CD8-positive, alpha-beta memory T cell (primary cell): ENCODE measurements at places on chromosomes 1 and 21. TPM values are rescaled to one million over a fixed set of nuclear protein-coding genes. Genes with fewer than 3 reads are reported as not detected.

GBP6 gene
- total RNA-seq, result 0.13 TPM

JAM2 gene
- 1.4 TPM for total RNA-seq

EFHD2 gene
- total RNA-seq, result 67.9 TPM

NBPF20 gene
- 1.9 TPM for total RNA-seq

KCNC4 gene
- total RNA-seq, result 8.4 TPM

SOX13 gene
- total RNA-seq, result 3.1 TPM

RPE65 gene
- not detected for total RNA-seq

DNAJC6 gene
- total RNA-seq, result 5.6 TPM

PEAR1 gene
- total RNA-seq, result not detected

DNA sequence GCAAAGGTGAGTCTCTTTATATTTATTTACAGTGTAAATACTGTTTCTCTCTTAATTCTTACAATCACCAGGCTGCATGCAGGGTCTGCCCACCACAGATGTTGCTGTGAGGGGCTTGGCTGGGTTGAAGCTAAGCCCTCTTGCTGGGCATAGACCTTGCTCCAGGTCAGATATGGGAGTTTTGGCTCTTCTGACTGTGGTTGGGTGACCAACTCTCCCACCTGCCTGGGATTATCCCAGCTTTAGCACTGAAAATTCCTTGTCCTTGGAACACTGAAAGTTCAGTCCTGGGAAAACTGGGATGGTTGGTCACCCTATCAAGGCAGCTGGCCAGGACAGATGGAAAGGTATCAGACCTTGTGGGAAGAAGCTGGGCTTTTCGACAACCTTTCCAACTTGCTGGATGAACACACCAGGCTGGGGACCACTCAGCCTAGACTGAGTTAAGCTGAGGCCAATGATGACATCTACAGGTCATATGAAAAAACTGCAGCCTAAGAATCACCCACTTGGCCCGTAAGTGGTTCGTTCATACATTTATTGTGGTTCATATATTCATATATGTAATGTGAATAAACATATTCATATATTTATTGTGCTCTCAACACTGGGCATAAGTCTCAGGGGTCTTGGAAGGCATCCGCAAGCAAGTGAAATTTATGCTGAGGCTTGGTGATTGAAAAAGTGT lies 26.6 kb upstream of the HPDL start:
- no peak for DNase-seq
- no peak overlapping the region for H3K4me3 ChIP-seq
- H3K27me3 ChIP-seq, result no peaks in the 10 kb centered on the region
- H3K36me3 ChIP-seq, result no peaks in the 10 kb centered on the region

DNA sequence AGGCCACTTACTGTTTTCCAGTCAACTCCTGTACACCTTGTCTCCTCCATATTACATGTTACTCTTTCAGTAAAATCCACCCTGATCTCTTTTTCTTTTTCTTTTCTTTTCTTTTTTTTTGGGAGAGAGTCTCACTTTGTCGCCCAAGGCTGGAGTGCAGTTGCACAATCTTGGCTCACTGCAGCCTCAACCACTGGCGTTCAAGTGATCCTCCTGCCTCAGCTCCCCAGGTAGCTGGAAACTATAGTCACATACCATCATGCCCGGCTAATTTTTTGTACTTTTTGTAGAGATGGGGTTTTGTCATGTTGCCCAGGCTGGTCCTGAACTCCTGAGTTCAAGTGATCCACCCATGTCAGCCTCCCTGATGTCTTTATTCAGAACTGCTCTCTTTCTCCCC lies 57.8 kb downstream of the CYYR1 start:
- H3K4me3 ChIP-seq, result no peak overlapping the region
- DNase-seq, result no peak
- H3K27me3 ChIP-seq, result no peaks in the 10 kb centered on the region
- no peaks in the 10 kb centered on the region for H3K4me1 ChIP-seq
- no peak overlapping the region for H3K27ac ChIP-seq
- H3K36me3 ChIP-seq, result no peaks in the 10 kb centered on the region

DNA sequence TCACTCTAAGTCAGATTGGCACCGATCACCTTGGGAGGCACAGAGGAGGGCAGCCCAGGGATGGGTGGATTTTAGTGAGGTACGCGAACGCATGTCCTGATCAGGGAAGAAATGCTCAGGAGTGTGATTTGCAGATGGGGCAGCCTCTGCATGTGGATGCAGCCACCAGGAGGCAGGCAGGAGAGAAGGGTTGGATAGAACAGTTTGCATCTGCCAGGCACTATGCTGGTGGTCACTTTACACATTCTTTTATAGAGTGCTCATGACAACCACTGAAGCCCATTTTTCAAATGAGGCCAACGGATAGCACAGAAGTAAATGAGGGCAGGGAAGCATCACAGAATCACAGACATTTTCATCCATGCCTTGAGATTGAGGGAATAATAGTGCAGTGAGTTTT lies 5.7 kb downstream of the LAMB3 start:
- DNase-seq, result no peak
- H3K4me1 ChIP-seq, result no peaks in the 10 kb centered on the region
- H3K27me3 ChIP-seq, result no peaks in the 10 kb centered on the region
- H3K36me3 ChIP-seq, result no peaks in the 10 kb centered on the region
- H3K4me3 ChIP-seq, result no peak overlapping the region
- H3K27ac ChIP-seq, result no peak overlapping the region

DNA sequence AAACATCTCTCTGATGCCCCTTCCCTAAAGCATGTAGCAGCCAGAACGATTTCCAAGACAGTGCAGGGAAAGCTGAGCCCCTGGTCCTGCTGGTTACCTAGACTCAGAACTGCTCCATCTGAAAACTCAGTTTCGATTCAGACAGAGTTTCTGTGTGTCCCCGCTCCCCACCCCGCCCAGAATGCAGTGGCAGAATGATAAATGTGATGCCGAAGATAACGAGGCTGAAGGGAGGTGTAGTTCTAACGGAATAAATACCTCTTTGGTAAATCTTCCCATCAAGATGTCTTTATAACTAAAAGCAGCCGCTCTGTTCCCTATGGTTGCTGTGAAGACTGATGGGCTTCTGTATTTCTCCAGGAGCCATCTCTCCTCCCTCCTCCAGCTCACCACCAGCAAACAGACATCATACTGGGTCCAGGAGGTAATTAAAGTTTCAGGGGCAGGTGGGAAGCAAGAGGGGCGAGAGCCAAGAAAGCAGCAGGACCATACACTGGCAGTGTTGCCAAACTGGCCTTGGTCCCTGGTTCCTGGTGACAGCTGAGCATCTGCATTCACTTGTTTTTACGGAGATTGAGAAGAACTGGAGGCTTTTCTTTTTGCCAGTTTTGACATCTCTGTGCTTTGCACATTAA lies 76.9 kb downstream of the DDX20 start:
- H3K36me3 ChIP-seq, result no peaks in the 10 kb centered on the region
- no peak for DNase-seq
- no peak overlapping the region for H3K27ac ChIP-seq
- no peak overlapping the region for H3K4me3 ChIP-seq
- no peaks in the 10 kb centered on the region for H3K4me1 ChIP-seq

GRCh38 chr1:152566681-152567080 lies at the start of gene LCE3E:
Gene LCE3E (minus strand): TSS chr1:152566780. CDS start chr1:152566208, 572 bp downstream.
- H3K36me3 ChIP-seq, result no peaks in the 10 kb centered on the region
- no peak within 1 kb of the TSS for H3K27ac ChIP-seq
- no peak for DNase-seq
- H3K27me3 ChIP-seq, result no peaks in the 10 kb centered on the region

DNA sequence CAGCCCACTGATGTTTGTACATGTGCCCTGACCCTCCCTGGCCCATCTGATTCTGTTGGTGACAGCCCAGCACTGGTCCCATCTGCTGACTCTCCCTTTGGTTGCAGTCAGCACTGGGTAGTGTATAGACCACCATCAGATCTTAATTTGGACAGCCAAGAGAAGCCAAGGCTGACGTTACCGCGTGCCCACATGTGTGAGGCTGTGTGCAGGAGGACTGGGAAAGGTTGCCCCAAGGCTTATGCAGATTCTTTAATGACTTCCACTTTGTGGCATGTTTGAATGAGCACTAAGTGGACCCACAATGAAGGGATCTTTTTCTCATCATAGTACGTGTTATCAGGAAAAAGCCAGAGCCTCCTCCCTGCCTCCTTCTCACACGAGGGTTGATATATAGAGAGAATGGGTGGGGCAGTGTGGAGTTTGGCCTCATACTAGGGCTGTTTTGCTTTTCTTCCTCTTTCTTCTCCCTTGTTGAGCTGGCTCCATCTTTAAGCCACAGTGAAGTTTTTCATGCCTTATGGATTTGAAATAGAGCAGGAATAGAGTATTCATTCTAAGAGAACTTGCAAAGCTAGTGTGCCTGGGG lies 93.5 kb downstream of the NAV1 start:
- no peak for DNase-seq
- no peaks in the 10 kb centered on the region for H3K4me1 ChIP-seq
- no peaks in the 10 kb centered on the region for H3K36me3 ChIP-seq
- H3K27ac ChIP-seq, result no peak overlapping the region
- no peak overlapping the region for H3K4me3 ChIP-seq

DNA sequence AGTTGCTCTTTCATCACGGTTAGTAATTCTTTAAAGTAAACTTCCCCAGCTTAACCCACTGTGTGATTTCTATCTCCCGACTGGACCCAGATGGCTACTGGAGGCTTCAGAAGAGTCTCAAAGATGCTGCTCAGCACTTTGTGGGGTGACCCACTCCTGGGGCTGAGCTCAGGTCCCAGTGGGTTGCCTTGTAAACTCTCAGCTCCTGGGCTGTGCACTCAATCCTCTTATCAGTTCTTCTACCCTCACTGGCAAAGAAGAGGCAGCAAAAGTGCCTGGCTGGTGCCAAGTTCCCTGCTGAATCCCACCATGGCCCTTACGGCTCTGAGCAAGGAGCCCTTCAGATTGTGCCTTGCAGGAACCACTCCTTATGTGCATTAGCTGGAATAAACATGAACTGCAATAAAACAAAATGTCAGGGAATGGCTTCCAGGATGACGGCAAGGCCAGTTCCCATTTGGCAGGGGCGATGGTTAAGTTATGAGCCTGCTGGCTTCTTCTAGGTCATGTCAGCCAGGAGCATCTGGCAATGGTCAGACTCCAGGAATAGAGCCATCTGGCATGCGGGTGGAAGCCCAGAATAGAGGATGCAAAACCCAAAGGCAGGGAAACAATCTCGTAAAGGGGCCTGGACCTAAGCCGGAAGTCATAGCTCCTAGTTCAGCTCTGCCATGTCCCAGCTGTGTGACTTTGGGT lies 6.8 kb downstream of the MYOC start:
- no peak overlapping the region for H3K27ac ChIP-seq
- no peak overlapping the region for H3K4me3 ChIP-seq
- no peaks in the 10 kb centered on the region for H3K27me3 ChIP-seq
- no peaks in the 10 kb centered on the region for H3K36me3 ChIP-seq
- H3K4me1 ChIP-seq, result no peaks in the 10 kb centered on the region

DNA sequence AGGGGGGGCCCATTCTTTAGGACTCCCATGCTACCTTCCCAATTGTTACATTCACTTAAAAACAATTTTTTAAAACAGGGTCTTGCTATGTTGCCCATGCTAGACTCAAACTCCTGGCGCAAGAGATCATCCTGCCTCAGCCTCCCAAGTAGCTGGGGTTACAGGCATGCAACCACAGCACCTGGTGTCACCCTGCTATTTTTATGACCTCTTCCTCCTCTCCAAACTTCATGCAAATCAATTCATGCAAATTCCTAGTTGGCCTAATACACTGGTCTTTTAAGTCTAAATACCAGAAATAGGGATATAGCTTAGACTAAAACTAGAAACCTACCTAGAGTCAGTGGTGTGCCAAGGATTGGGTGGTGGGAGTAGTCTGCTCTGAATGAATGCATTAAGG lies 30.1 kb downstream of the CDKN2C start:
- no peak overlapping the region for H3K27ac ChIP-seq
- no peaks in the 10 kb centered on the region for H3K27me3 ChIP-seq
- H3K4me1 ChIP-seq, result no peaks in the 10 kb centered on the region
- H3K36me3 ChIP-seq, result no peaks in the 10 kb centered on the region
- H3K4me3 ChIP-seq, result no peak overlapping the region

GRCh38 chr1:248699099-248699498 lies 3.5 kb downstream of the OR14I1 start:
- no peaks in the 10 kb centered on the region for H3K27me3 ChIP-seq
- no peak overlapping the region for H3K4me3 ChIP-seq
- H3K36me3 ChIP-seq, result no peaks in the 10 kb centered on the region
- H3K27ac ChIP-seq, result no peak overlapping the region
- DNase-seq, result no peak

- H3K4me1 ChIP-seq, result no peaks in the 10 kb centered on the region
- H3K4me3 ChIP-seq, result no peak overlapping the region
- no peaks in the 10 kb centered on the region for H3K27me3 ChIP-seq
- DNase-seq, result no peak
- no peaks in the 10 kb centered on the region for H3K36me3 ChIP-seq
These were observed 216.8 kb downstream of the KAZN start for GRCh38 chr1:14815175-14815877.

- H3K27ac ChIP-seq, result no peak overlapping the region
- no peaks in the 10 kb centered on the region for H3K36me3 ChIP-seq
- no peak overlapping the region for H3K4me3 ChIP-seq
- no peak for DNase-seq
- no peaks in the 10 kb centered on the region for H3K4me1 ChIP-seq
These were observed 1577.2 kb downstream of the AMY1C start for GRCh38 chr1:105326886-105327285.

DNA sequence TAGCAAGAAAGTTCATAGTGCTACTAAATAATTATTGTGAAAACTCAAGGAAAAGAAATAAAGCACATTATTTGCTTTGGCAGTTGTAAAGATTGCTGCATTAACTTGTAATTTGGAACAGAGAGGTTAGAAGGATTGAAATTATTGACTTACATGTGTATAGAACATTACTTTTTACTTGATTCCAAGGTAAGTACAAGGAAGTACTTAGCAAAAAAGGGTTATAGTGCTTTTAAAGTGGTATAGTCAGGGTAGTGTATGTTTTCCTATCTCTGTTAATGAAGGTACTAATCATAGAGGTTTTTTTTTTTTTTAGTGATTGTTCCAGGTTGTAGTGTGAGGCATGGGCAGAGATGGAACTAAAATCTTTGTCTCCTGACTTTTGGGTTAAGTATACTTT lies 29.4 kb downstream of the MAN1A2 start:
- no peak overlapping the region for H3K27ac ChIP-seq
- H3K36me3 ChIP-seq, result no peaks in the 10 kb centered on the region
- H3K27me3 ChIP-seq, result no peaks in the 10 kb centered on the region
- no peak for DNase-seq
- no peak overlapping the region for H3K4me3 ChIP-seq
- H3K4me1 ChIP-seq, result peaks cover 12% of the 10 kb centered on the region

GRCh38 chr1:55503663-55504305 lies 288.6 kb upstream of the USP24 start:
- no peaks in the 10 kb centered on the region for H3K4me1 ChIP-seq
- no peak overlapping the region for H3K4me3 ChIP-seq
- DNase-seq, result no peak
- H3K36me3 ChIP-seq, result no peaks in the 10 kb centered on the region

GRCh38 chr21:45309069-45309986 lies 21.6 kb upstream of the POFUT2 start:
- no peaks in the 10 kb centered on the region for H3K36me3 ChIP-seq
- H3K4me3 ChIP-seq, result no peak overlapping the region
